H1 (cell line): ENCODE measurements at places on chromosomes 4 and X.

DNA sequence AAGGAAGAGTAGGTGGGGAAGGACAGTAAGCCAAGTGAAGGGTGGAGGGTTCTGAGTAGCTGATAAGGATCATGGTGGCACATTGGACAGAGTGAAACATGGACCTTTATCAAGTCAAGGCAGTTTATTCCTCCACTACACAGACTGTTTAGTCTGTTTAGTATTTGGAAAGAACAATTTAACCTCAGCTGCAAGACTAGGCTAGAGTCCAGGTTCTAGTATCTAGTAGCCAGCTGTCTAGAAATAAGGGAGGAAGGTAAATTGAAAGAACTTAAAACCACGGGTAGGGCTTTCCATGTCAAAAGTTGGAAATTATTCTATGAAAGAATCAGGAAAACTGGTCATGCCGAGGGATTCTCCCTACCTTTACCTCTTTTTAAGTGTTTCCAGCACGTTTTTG, 140.1 kb upstream of the MED14 start:
- no peak for DNase-seq

GRCh38 chrX:48558271-48558670, 16.0 kb upstream of the RBM3 start:
- no peak for DNase-seq

DNA sequence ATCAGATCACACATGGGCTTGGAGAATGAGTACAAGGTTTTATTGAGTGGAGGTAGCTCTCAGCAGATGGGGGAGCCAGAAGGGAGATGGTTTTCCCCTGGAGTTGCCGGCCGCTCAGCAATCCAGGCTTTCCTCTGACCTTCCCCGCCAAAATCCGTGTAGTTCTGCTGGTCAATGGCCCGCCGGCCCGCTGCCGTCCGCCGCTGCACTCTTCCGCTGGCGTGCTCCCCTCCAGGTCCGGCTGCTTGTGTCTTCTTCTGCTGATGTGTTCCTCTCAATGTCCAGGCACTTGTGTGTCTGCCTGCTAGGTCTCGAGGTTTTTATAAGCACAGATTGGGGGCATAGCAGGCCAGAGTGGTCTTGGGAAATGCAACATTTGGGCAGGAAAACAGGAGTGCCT, 14.4 kb upstream of the MXRA5 start:
- DNase-seq: no peak

- DNase-seq: no peak
Observed at GRCh38 chr4:153541456-153542096, 75.4 kb downstream of the TMEM131L start.

GRCh38 chr4:137065311-137065710, 467.0 kb downstream of the PCDH18 start:
- no peak for DNase-seq

DNA sequence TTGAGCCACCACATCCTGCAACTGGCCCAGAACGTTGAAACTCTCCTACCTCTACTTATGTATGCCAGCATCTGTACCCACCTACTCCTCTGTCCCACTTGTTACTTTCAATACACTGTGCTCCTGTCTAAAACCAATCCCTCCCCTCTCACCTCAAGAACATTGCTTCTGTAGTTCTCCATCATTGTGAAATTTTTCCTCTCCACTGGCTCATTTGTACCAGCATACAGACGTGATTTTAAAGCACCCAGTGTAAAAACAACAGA, 25.5 kb upstream of the USO1 start:
- no peak for DNase-seq
